ENCODE measurements at places on chromosomes 2 and 18. TPM values are rescaled to one million over a fixed set of nuclear protein-coding genes. Genes with fewer than 3 reads are reported as not detected.

DNA sequence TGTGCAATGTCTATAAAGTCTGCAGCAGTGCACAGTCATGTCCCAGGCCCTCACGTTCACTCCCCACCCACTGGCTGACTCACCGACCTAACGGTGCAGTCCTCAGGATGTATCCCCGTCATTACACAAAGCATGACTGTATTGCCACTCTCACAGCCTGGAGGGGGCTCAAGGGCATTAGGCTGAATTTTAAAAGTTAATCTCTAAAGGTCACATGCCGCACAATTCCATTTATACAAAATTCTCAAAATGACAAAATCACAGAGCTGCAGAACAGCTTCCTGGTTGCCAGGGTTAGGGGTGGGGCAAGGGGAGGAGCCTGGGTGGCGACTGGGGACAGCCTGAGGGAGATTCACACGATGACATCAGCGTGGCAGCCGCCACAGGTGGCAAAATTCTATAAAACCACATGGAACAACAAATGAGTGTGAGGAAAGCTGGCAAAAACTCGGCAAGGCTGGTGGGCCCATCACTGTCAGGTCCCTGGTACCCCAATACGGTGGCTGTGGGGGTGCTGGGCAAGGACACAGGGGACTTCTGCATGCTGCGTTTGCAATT lies 97.6 kb downstream of the NDUFA10 start:
- H3K36me3 ChIP-seq, result no peaks in the 10 kb centered on the region
- no peak overlapping the region for H3K4me3 ChIP-seq
- H3K27me3 ChIP-seq, result no peaks in the 10 kb centered on the region
- no peak overlapping the region for H3K27ac ChIP-seq

DNA sequence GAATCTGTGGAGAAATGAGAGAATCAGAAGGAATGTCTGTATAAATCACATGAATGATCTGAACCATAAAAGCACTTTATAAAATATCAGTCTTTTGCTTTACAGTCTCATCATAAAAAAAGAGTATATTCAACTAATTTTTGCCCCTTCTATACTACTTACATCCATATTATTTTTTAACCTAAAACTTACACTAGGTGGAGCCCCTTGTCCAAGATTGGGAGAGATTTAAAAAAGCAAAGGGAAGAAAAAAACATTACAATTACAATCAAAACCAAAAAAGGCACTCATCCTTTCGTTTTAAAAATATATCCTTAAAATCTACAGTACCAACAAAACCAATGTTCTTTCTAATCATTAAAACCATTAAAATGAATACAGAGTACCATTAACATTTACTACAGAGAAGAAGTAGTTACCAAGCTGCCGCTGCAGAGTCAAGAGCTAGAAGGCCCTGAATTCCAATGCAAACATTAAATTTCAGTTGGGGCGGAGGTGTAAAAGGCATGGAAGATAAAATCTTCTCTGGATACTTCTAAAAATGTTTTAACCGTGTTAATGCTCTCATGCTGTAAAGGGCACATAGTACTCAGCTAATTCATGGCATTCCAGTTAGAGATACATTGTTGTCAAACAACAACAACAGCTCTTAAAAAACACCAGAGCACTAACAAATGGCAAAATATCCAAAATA lies 56.7 kb upstream of the EPB41L3 start:
- no peak overlapping the region for H3K27ac ChIP-seq
- no peaks in the 10 kb centered on the region for H3K27me3 ChIP-seq
- peaks cover 5% of the 10 kb centered on the region for H3K4me1 ChIP-seq

DNA sequence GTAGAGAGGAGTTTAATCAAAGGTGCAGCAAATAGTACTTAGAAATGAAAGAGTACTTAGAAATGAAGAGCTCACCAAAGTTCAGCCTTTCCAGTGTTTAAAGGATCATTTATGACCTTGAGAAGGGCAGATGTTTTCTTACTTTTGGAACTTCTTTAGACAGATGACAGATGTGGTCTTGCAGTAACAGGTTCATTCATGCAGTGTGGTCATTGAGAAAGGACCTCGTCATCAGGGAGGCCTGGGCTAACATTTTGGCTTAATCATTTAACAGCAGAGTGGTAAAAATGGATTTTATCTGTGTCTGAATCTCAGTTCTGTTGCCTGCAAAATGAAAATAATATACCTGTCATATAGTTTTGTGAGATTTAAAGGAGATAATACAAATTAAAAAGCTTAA lies 75.1 kb upstream of the NT5C1B start:
- H3K36me3 ChIP-seq, result no peaks in the 10 kb centered on the region
- peaks cover 3% of the 10 kb centered on the region for H3K4me1 ChIP-seq
- no peak overlapping the region for H3K4me3 ChIP-seq

DNA sequence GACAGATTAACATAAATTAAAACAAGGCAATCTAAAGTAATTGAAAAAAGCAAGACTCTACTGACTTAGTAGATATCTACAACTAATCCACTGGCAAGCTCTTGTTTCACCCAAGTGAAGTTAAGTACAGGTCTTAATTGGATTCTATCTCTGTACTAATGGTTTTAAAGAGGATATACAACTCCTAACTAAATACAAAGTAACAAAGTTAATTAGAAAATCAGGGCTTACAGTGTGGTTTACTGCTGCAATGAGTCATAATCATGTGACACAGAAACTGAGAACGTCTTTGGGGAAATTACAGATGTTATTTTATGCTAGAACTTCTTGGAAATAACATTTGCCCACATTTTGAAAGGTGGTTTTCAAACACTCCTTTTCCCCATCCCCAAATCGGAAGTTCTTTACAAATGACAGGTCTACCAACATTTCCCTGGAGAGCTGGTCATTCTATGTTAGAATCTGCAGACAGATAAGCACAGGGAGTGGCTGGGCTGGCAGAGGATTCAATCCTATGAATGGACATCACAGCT lies 245.3 kb downstream of the STK39 start:
- H3K36me3 ChIP-seq, result no peaks in the 10 kb centered on the region
- no peak overlapping the region for H3K27ac ChIP-seq
- no peak for DNase-seq

ECEL1 gene
- total RNA-seq, result 0.09 TPM

C1QL2 gene
- total RNA-seq, result 0.31 TPM

GRCh38 chr2:205822579-205822978 lies 140.3 kb downstream of the NRP2 start:
- peaks cover 10% of the 10 kb centered on the region for H3K4me1 ChIP-seq
- H3K4me3 ChIP-seq, result no peak overlapping the region
- H3K36me3 ChIP-seq, result peaks cover 1% of the 10 kb centered on the region
- no peak overlapping the region for H3K27ac ChIP-seq
- no peaks in the 10 kb centered on the region for H3K27me3 ChIP-seq
- no peak for DNase-seq

GRCh38 chr18:43662657-43663056 lies 385.4 kb upstream of the SYT4 start:
- no peaks in the 10 kb centered on the region for H3K36me3 ChIP-seq
- no peak overlapping the region for H3K4me3 ChIP-seq
- H3K27me3 ChIP-seq, result no peaks in the 10 kb centered on the region

DNA sequence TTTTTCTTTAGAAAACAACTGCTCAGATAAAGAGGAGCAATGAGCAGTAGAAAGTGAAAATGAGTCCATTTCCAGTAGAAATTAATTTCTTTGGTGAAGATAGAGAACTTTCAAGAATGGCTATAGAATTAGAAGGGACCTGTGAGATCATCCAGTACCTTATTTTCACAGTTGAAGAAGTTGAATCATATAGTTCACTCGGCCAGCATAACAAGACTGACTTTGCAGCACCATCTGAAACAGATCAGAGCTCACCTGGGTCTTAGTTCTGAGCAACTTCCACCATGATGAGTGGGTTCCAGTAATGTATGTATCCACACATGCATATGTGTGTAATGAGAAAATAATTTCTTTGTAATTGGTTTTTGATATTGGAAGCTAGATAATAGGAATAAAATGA lies 58.6 kb downstream of the CERS6 start:
- peaks cover 5% of the 10 kb centered on the region for H3K4me1 ChIP-seq
- H3K36me3 ChIP-seq, result no peaks in the 10 kb centered on the region
- DNase-seq, result no peak
- no peak overlapping the region for H3K4me3 ChIP-seq
- peak overlapping the region; percentile 60 for H3K27ac ChIP-seq

SCLY gene
- total RNA-seq, result 12.8 TPM

DNA sequence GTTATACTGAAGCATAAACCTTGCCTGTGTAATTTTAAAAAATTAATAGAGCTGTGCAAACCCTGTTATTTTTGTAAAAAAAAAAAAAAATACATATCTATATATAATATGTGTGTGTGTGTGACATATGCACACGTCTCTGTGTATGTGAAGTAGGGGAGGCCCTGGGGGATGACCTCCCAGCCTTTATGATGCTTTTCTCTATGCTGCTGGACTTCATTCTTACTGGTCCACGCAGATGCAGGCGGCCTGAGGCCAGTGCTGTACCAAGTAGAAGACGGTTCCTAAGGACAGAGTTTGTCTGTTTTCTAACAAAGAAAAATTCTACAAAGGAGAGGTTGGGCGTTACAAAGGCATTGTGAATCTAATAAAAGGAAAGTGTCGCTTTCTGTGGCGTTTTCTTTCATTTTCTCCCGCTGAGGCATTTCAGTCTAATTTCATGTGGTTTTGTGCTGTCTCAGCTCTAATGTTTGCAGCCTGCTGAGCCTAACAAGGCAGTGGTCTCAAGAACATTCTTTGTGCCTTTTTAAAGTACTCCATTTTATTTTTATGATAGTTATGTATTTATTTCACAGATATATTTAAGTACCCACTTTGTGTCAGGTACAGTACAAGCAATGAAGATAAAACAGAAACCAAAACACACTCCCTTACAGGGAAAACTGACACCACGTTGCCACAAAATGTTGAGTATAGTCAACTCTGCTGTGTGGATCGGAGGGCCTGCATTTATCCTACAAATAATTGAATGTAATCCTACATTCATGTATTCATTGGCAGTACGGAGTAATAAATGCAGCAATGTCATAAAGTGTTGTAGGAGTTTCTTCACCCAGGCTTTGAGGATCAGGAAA lies 118.0 kb downstream of the RAB3GAP1 start:
- no peak for DNase-seq
- H3K27ac ChIP-seq, result no peak overlapping the region
- H3K4me1 ChIP-seq, result no peaks in the 10 kb centered on the region
- H3K4me3 ChIP-seq, result no peak overlapping the region
- peaks cover 43% of the 10 kb centered on the region for H3K36me3 ChIP-seq

DNA sequence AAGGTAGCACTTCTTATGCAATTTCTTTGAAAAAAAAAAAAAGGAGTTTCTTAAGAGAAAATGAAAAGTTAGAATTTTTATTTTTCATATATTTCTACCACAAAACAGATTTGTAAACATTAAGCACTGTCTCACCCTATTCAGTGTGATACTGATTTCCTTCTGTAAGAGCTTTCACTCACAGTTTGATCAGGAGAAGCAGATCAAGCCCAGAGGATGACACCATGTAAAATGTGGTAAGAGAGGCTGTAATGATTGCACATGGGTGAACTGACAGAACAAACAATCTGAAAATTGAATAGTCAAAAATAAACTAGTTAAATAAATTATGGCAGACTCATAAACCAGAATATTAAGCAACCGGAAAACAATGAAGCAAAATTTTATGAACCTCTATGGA lies 54.5 kb downstream of the MEMO1 start:
- no peak overlapping the region for H3K4me3 ChIP-seq
- H3K36me3 ChIP-seq, result no peaks in the 10 kb centered on the region
- H3K4me1 ChIP-seq, result no peaks in the 10 kb centered on the region
- no peak overlapping the region for H3K27ac ChIP-seq
- DNase-seq, result no peak
- no peaks in the 10 kb centered on the region for H3K27me3 ChIP-seq

TBR1 gene
- not detected for total RNA-seq

DNA sequence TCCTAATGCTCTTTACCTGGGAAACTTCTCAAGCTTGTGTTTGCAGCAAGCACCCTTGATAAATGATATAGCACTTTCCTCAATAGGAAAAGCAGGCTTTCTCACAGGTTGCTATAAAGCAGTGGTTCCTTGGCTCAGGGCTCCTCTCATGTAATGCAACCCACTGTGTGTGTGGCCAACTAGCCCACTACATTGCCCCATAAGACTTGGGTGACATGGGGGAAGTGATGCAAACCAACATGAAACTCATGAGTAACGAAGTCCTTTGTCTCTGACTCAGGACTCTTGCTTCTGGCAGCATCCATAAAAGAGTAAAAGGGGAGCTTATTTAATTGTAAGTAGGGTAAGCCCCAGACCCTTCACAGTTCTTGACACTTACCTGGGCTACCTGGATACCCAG lies 106.9 kb downstream of the COL4A4 start:
- H3K27me3 ChIP-seq, result no peaks in the 10 kb centered on the region
- H3K4me3 ChIP-seq, result no peak overlapping the region
- no peaks in the 10 kb centered on the region for H3K4me1 ChIP-seq
- DNase-seq, result no peak
- no peaks in the 10 kb centered on the region for H3K36me3 ChIP-seq

TLK1 gene
- 42.9 TPM for total RNA-seq

DNA sequence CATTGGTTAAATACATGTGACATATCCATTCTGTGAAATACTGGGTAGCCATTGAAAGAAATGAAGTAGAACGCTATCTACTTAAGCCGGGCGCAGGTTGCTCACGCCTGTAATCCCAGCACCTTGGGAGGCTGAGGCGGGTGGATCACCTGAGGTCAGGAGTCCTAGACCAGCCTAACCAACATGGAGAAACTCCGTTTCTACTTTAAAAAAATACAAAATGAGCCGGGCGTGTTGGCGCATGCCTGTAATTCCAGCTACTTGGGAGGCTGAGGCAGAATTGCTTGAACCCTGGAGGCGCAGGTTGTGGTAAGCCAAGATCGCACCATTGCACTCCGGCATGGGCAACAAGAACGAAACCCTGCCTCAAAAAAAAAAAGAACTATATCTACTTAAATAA lies 45.7 kb upstream of the ASPRV1 start:
- H3K27ac ChIP-seq, result no peak overlapping the region
- no peaks in the 10 kb centered on the region for H3K27me3 ChIP-seq
- no peaks in the 10 kb centered on the region for H3K4me1 ChIP-seq
- H3K4me3 ChIP-seq, result no peak overlapping the region
- no peaks in the 10 kb centered on the region for H3K36me3 ChIP-seq
- no peak for DNase-seq

PCARE gene
- total RNA-seq, result 0.09 TPM

MERTK gene
- total RNA-seq, result 24.7 TPM

- H3K36me3 ChIP-seq, result no peaks in the 10 kb centered on the region
- DNase-seq, result no peak
- H3K4me1 ChIP-seq, result no peaks in the 10 kb centered on the region
- no peak overlapping the region for H3K27ac ChIP-seq
Measured at GRCh38 chr18:69647702-69648101, 247.0 kb downstream of the DOK6 start.

MAPK4 gene
- 2.6 TPM for total RNA-seq

DNA sequence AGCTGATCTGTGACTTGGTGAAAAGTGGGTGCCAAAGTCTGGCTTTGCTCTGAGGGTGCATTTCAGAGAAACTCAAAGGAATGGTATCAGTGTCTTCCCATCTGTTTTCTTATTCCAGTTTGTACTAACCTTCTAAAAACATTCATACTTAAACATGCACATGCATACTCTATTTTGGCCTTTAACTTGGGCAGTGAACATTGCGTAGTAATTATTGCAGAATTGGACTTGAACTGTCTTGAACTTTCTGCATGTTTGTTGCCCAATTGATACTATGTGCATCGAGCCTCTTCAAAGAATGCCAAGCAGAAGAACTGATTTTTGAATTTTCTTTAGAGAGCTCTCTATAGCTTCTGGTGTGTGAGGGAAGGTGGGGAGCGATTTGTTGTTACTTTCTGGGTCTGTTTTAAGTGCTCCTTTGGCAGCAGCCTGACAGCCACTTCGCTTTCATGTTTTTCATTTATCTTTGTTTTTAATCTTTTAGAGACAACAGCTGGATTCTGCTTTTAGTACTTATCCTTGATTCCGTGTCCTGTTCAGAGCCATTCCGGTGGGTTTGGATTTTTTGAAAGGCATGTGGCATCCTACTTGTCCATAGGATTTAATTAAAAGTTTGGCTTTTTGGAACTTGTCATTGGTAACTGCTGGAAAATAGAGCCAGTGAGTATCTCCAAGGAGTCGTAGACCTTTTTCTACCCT lies 159.2 kb downstream of the RAPGEF4 start:
- no peaks in the 10 kb centered on the region for H3K27me3 ChIP-seq
- DNase-seq, result peak; percentile 55

EDAR gene
- 0.37 TPM for total RNA-seq

Measured in lung (tissue), 17 donors.